Mucosa of gallbladder (tissue), 1 donor: ENCODE measurements at places on chromosomes 1 and 21. TPM values are rescaled to one million over a fixed set of nuclear protein-coding genes. Genes with fewer than 3 reads are reported as not detected.

NTRK1 gene
- 3.3 TPM for total RNA-seq

FCRL2 gene
- 0.09 TPM for total RNA-seq

DNA sequence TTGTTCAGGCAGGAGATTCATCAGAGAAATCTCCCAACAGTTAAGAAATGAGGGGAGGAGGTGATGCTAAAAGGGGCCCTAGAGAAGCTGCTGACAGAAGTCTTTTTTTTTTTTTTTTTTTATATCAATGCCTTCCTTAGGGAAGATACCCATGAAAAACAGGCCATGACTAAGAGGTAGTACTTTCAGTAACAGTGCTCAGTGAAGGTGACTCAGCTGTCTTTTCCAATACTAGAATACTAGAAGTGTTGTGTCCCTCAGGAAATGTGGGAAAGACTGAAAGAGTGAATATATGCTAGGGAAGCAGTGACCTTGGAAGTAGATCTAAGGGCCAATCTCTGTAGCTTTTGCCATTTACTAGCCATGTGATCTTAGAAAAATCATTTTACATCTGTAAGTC lies 52.4 kb upstream of the SLFNL1 start:
- no peak for DNase-seq

DNA sequence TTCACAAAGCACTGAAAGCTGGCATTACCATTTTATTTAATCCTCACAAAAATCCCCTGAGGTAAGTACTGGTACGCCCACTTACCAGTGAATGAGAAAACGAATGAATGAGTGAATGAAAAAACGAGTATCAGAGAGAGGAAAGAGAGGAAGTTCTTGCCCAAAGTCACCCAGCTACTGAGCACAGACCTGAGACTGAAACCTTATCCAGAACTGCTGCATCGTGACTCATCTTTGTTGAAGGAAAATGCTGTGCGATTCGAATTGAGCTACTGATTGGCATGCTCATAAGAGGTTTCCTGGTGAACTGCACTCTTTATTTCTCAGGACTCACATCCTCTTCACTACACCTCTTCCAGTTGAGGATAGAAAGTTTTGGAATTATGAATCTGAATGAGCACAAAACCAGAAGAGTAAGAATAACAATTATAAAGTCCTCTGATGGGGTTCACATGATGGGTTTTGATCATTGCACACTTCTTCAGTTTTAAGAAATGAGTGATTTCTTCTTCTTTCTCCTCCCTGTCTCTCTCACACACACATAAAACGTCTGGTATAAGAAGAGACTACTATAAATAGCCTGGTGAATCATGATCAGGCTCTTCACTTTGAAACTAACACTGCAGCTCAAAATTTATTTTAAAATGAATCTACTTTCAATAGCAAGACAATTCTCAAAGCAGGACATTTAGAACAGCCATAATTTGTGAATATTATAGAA lies 32.1 kb downstream of the IL12RB2 start:
- DNase-seq: no peak

CADM3 gene
- total RNA-seq: 5.2 TPM

DNA sequence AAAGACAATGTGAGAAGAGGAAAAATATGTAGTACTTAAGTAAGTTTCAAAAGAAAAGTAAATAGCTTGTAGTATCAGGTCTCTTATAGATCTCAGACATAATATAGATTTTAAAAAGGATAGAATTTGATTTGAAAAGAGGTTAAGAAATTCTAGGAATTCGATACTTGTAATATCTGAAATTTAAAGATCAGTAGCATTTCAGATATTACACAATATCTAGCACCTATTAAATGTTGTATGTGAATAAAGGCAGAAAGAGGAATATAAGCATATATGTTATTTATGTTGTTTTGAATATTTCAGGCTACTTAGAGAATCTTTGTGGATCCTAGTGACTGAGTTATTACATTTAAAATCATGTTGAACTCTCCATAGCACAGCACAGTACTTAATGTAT lies 35.0 kb upstream of the METTL18 start:
- DNase-seq: no peak

DNA sequence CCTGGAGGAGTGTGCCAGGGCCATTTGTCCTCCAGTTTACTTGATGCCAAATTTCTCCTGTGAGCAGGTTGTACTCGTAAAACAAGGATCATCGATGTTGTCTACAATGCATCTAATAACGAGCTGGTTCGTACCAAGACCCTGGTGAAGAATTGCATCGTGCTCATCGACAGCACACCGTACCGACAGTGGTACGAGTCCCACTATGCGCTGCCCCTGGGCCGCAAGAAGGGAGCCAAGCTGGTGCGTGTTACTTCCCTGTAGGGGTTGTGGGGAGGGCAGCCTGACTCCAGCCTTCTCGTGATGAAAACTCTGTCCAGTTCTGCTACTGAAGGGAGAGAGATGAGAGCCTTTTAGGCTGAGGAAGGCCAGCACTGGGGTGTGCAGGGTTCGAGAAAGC lies 2.2 kb downstream of the RPS8 start:
- DNase-seq: no peak

AHCYL1 gene
- 166 TPM for total RNA-seq

DNA sequence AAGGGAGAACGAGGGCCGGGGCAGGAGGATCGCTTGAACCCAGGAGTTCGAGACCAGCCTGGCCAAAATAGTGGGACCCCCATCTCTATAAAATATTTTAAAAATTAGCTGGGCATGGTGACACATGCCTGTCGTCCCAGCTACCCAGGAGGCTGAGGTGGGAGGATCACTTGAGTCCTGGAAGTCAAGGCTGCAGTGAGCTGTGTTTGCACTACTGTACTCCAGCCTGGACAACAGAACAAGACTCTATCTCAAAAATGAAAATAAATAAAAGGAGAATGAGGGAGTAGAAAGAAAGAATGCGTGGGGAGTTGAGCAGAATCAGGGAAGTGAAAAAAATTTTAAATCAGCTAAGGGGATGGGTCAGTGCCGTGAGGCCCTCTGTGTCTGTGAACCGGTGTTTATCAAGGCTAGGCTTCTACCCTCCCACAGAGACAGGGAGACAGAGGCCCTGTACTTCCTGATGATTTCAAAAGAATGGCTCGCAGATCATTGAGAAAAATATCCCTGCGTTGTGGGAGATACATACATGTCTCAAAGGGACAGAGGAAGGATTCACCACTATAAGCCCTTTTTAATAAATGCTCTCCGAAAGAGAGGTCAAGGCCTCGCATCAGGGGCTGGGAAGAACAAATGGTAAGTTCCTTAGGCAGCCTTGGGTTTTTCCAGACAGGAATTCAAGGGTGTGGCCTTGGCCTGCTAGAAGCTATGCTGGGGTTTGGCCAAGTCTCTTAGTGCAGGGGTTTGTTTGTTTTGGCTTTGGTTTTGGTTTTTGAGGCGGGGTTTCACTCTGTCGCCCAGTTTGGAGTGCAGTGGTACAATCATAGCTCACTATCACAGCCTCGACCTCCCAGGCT lies 20.7 kb downstream of the IL10RB start:
- peak; percentile 61 for DNase-seq

ATP1A4 gene
- total RNA-seq: 0.43 TPM

PAFAH2 gene
- 43.6 TPM for total RNA-seq

DNA sequence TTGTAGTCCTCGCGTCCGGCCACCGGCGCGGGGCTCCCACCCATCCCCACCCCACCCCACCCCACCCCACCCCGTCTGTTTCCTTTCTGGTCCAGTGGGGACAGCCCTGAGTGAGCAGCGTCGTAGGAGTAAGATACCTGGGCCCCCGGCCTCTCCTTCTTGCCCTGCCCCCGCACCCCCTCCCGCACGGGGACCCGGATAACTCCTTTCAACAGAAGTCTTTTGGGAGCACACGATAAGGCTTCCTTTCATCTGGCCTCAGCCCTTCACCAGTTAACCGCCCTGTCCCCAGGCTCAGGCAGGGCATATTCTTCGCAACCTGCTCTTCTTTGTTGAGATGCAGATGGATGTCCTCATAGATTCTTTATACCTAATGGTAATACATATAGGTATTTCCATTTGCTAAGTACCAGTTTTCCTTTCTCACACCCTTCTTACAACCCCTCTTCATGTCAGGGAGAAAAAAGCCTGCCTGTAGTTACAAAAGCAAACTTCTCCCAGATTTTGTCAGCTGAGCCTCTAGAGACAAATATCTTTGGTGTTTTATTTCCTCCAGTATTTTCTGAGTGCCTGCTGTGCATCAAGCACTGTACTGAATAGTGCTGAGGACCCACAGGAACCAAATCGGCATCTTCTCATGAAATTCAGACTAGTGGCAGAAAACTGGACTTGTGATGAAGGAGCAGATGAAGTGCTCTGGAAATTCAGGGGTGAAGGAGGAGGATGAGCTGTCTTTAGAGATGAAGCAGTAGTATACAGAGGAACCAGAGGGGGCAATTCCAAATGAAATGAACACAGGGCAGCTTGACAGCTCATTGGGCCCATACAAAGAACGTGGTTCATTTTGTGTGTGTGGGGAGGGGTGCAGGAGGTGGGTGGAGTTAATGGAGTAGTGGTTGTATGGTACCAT lies 33.6 kb downstream of the SLC2A1 start:
- DNase-seq: no peak
